NCI-H524 treated with DMSO at 0.1 percent for 48 hours (cell line): ENCODE measurements at places on chromosomes 5 and 9.

DNA sequence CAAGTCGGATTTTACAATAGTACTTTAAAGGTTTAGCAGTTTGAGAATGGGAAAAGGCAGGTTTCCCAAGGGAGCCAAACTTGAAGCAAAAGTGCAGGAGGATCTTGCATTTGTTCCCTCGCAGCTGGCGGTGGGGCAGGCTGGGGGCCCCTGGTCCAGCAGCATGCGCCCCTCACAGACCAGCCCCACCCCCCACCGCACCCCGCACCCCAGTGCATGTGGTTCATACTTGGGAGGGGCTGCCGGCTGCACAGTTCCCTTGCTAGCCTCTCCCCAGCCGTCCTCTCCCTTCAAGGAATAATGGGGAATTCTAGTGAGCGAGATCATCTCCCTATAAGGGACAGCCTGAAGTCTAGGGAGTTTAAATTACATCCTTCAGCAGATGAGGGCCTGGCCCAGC, 273.1 kb upstream of the IRX2 start:
- DNase-seq, result no peak

GRCh38 chr9:110707419-110707818, 38.8 kb downstream of the MUSK start:
- DNase-seq, result no peak

DNA sequence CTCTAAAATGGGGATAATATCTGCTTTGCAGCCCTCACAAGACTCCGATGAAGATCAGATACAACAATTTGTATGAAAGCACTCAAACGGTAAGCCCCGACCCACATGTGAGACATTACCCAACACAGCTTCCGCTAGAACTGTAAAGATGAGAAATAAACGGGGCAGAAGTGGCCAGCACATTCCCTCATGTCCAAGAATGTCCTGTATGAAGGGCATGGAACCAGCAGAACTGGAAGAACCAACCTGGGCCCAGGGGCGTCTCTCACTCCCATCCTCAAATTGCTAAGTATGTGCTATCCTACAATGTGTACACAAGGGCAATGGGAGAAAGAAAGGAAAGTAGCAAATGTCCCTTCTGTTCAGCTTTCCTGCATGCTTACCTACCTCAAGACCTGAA, 33.0 kb downstream of the CCDC125 start:
- DNase-seq, result no peak

DNA sequence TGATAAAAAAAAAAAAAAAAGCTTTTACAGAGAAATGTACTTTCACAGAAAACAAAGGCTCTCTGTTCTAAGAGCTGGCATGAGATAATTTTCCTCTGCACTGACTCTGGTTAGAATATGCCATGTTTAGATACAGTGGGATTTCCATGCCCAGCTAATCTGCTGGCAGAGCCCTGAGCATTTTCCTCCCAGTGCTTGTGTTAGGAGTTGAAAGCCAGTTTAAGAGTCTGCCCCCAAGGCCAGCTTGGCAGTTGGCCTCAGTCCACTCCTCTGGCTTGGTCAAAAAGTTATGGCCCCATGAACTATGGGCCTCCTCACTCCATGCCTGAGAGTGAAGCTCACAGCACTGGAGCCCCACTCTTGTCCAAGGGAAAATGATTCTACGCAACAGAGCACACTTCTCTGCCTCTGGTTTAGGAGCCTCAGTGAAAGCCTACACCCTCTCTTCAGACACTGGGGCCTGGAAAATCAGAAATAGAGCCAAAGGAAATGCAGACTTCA, 21.9 kb downstream of the MOCS2 start:
- no peak for DNase-seq

GRCh38 chr9:111036429-111036789, 1.9 kb downstream of the LPAR1 start:
- no peak for DNase-seq
